Type B pancreatic cell (in vitro differentiated cells): ENCODE measurements at places on chromosomes 12 and 14.

DNA sequence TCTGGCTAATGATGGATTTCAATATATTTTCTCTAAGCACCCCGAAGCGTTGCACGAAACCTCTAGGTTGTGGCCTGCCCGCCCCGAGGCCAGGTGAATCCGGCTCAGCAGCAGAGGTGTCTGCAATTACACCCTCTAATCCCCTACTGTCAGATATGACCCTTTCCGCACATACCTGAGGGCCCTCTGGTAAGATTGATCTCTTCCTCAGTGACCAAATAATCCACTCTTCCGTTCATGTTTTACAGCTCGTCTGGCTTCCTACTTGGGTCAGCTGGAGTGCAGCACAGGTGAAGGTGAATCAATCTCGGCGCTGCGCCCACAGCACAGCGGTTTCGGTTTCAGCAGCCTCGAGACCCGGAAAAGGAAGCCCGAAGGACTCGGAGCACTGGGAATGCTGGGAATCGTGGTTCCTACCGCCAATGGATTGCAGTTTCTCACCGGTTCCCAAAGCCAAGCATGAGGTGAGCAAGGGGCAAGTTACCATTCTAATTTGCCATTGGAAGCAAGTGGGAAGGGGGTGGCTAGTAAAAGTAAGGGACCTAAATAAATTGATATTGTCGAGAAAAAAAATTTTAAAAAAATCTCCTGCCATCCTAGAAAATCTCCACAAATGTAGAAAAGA lies at the start of gene SYNJ2BP:
TSS of gene SYNJ2BP (minus strand) at position 366 of the 625 bp plus-strand sequence. CDS start at position 239, 127 bp downstream.
- DNase-seq = peak; percentile 76

- no peak for DNase-seq
Observed at GRCh38 chr12:117790198-117790597, 178.6 kb downstream of the KSR2 start.

GRCh38 chr14:31505411-31505810 lies 17.6 kb upstream of the GPR33 start:
- no peak for DNase-seq

DNA sequence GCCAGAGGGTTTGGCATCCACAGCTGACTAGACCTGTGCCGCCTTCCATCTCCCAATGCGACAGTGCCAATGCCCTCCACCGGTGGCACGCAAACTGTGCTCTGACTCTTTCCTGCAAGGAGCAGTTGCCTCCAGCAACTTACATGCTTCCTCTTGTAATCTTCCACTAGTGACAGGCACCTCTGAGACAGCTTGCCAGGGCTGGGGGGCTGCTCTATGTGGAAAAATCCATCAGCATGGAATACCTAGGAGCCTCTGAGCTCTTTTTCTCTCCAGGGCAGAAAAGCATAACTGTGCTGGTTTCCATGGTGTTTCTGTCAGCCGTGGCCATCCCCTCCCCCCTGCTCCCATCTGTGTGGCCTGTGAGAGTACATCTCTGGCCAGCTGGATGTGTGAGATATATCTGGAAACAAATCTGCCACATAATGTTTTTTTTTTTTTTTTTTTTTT lies 110.6 kb downstream of the MYRFL start:
- DNase-seq = no peak

DNA sequence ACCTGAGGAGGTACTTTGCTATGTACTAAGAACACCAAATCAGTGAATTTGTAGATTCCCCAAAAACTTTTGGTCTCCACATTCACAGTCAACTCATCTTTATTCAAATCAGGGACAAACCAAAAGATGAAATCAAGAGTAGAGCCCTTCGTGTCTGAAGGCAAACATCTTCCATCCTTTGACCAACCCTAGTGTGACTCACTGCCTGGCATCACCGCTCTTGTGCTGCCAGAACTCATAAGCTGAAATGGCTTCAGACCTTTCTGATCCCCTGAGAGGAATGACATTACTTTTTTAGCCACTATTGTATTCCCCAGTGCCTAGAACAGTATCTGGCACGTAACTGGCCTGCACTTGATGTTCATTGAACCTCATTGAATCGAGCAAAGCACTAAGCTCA lies 50.1 kb downstream of the GOLGA5 start:
- no peak for DNase-seq

DNA sequence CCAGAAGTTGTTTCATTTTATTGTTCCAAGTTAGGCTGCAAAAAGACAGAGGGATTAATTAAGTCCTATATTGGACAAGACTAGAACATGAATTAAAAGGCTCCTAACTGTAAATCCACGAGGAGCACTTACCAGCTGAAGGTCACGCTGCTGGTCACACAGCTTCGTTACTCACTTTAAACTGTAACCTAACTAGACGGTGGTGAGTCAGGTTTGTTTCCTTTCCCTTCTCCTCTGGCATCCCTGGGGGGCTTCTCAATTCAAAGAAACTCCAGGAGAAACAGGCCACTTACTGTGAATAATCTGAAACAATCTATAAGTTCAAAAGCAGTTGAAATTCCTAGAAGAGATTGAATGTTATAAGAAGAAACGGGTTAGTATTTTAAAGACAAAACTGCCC lies 331.4 kb downstream of the BCAT1 start:
- DNase-seq = no peak

DNA sequence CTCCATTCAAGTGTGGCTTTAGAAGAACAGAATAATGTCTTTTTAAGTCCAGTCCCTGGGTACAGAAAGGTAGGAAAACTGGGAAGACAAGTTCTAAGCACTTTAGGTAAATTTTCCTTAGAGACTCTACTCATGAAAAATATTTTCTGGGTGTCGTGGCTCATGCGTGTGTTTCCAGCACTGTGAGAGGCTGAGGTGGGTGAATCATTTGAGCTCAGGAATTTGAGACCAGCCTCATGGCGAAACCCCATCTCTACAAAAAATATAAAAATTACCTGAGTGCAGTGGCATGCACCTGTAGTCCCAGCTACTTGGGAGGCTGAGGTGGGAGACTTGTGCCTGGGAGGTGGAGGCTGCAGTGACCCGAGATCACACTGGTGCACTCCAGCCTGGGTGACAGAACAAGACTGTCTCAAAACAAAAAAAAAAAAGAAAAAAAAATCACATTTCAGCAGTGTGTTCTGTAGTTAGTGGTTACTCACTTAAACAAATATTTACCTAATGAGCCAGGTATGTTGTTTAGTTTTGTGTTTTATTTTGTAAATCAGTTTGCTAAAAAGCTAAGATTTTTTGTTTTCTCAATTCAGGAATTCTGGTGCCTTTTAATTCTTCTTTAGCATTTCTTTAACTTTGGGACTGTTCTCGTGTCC lies 52.3 kb upstream of the RD3L start:
- no peak for DNase-seq

DNA sequence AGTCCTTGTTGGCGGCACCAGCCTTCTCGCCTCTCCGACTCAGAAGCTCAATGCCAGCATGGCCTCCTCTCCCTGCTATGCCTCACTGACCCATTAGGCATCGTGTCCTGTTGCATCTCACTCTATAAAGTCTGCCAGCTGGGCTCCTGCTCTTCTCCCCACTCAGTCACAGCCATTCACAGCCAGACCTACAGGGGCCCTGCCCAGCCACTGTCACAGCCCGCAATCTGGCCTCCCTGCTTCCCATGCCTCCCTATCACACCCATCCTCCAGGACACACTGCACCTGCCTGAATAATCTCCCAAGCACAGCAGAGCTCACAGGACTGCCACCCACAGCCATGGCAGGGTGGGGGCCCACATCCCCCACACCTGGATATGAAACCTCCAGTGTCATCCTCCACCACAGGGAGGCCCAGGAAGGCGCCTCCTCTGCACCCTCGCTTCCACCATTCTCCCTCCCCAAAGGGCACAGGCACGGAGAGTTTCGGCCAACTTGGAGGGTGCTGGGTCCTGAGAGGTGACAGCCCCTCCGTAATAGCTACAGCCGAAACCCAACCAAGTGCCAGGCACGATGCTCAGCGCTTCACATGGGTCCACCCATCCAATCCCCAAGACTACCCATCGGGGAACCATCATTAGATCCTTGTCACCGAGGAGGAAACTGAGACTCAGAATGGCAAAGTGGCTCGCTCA lies 370.3 kb downstream of the BCL11B start:
- DNase-seq = no peak

DNA sequence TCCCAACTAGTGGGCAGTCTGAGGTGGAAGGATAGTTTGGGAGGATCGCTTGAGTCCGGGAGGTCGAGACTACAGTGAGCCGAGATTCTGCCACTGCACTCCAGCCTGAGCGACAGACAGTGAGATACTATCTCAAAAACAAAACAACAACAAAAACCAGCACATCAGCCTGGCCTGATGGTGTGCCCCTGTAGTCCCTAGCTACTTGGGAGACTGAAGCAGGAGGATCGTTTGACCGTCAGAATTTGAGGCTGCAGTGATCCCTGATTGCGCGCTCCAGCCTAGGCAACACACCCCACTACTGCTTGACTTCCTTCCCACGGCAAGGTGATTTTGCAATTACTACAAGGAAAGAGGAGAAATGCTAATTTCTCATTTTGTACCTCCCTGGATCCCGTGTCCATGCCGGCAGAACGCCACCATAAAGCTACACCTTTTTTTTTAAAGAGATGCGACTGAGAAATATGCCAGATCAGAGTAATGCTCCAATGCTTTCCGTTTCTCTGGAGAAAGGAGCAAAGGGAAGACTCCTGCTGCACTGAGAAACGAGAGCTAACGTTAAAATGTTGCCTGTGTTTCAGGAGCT lies 672 bp upstream of the SCFD1 start:
- DNase-seq = no peak

DNA sequence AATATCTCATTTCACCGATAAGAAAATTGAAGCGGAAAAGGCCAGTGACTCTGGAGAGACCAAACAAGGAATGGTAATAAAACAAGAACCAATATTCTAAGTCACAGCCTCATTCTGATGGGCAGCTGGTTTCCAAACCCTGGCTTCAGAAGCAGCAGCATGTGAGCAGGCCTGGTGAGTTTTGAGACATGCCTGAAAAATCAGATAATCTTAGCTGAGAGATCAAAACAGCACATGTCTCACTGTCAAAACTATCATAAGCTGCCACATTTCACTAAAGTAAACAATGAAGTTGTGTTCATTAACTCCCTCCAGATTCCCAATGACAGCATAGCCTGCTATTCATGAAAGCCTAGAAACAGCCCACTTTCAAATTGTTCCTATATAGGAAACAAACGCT lies 36.5 kb downstream of the CIT start:
- DNase-seq = no peak

- no peak for DNase-seq
Observed at GRCh38 chr12:119227292-119227691, 48.6 kb downstream of the HSPB8 start.

- no peak for DNase-seq
Observed at GRCh38 chr14:32075672-32076277, 1.3 kb upstream of the ARHGAP5 start.

DNA sequence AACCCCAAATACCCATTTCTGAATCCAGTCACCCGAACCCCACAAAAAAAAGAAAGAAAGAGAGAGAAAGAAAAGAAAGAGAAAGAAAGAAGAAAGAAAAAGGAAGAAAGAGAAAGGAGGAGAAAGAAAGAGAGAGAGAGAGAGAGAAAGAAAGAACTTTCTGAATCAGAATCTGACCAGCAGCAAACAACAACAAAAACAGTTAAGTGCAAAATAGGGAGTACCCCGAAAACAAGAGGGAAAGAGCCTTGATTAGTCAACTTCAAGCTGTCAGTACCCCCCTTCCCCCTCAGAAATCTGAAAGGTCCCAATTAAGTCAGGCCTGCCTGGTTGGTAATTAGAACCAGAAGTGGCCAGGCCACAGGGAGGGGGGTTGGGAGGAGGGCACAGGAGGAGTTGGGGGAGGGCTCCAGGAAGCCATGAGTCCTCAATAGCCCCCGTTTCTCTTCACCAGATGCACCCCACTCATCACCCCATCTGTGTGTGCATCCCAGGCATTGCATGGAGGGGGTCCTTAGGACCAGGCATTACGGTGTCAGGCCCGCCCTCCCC lies 9.8 kb downstream of the RARG start:
- no peak for DNase-seq

DNA sequence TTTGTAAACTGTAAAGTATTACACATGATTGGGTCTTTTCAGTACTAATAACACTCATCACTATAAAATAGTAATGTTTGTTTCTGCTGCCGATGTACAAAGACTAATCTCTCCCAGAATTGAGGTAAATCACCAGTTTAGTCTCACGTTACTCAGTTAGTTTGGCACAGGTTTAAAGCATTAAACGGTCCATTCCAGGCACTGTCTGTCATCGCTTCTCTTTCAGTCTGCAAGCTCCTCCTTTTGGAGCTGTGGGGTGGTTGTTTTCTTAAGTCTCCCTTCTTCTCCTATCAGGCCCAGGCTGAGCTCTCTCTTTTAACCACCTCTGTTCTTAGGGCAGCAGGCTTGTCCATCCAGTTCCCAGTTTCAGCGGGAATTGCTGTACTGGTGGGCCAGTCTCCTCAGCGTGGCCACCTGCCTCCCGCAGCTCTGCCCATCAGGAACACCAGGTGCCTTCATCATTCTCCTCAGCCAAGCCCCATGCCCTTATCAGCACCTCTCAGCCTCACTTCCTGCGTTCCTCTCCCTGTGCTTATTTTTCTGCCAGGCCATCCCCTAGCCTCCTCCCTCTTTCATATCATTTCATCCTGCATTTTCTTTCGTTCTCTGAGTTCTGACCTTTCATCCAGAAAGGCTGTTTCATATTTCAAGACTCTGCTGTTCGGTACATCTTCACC lies 149.0 kb downstream of the TGFB3 start:
- DNase-seq = no peak

- no peak for DNase-seq
Observed at GRCh38 chr12:29957835-29958234, 174.1 kb upstream of the TMTC1 start.

GRCh38 chr12:94141892-94142291 lies 6.5 kb upstream of the PLXNC1 start:
- no peak for DNase-seq

GRCh38 chr14:105059035-105059924 lies 6.0 kb downstream of the GPR132 start:
- no peak for DNase-seq

- no peak for DNase-seq
Observed at GRCh38 chr12:30980955-30981662, 54.6 kb downstream of the TSPAN11 start.

- no peak for DNase-seq
Observed at GRCh38 chr12:65838330-65838976, 14.2 kb downstream of the HMGA2 start.

DNA sequence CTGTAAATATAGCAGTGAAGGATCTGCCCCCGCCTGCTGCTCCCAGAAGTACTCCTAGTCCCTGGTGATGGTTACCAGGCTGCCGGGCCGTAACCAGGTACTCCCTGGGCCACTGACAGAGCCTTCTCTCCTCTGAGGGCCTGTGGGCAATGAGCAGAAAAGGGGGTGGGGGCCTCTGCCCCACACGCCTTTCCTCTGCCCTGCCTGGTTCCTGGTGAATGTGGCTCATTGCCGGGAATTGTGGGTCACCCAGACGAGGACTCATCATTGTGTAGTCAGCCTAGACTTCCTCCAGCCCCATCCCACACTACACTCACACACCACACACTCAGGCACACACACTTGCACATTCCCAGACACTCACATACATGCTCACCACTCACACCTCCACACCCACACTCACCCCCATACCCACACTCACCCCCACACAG lies 35.7 kb upstream of the ACTN1 start:
- no peak for DNase-seq
